SJSA1 (cell line): ENCODE measurements at places on chromosomes 4 and X. TPM values are rescaled to one million over a fixed set of nuclear protein-coding genes. Genes with fewer than 3 reads are reported as not detected.

DNA sequence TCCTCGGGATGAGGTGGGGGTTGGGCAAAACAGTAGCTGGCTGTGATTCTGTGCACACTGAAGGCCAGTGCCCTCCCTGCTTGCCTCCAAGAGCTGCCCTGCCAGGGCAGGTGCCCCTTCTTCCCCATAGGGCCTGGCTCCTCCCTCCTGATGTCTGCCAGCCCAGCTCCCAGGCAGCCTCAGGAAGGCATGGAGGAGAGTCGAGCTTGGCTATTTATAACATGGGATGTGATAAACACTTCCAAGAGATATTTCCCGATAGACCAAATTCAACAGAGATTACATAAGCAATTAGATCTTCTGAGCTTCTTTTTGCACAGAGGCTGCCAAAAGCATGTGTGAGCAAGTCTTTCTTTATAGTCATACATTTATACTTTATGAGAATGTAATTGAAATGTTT is 45.3 kb upstream of the PJA1 start:
- DNase-seq: no peak

DNA sequence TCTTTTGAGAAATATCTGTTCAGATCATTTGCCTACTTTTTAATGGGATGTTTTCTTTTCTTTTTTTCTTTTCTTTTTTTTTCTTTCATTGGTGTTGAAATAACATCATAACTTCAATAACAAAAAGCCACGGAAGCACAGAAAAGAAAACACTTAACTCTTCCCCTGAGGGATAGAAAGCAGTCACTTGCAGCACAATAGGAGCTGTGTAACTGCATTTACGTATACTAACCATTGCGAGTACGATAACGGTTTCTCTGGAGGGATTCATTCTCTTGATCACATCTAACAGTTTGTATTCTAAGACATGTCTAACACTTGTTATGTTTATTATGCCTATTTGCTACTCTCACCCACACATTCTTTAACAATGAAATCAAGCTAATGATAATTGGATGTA is 27.3 kb downstream of the C4orf46 start:
- no peak for DNase-seq

KLB gene
- total RNA-seq: not detected in 2 replicates

- DNase-seq: no peak
Measured at GRCh38 chr4:23873717-23874535, 15.9 kb downstream of the PPARGC1A start.

ATP2B3 gene
- total RNA-seq: not detected in 2 replicates

GRCh38 chrX:155715141-155715540 is 102.4 kb upstream of the TMLHE start:
- DNase-seq: no peak

MFAP3L gene
- 0.97 TPM in 1 of 2 replicates, not detected in the other for total RNA-seq
